Foreskin keratinocyte (primary cell): ENCODE measurements at places on chromosomes 7 and 10. TPM values are rescaled to one million over a fixed set of nuclear protein-coding genes. Genes with fewer than 3 reads are reported as not detected.

Gene TMEM196
- not detected in 2 replicates for total RNA-seq

Gene GNAT3
- total RNA-seq = not detected in 2 replicates

Gene UNCX
- not detected in 2 replicates for total RNA-seq

Gene RBP4
- total RNA-seq = not detected in 2 replicates

Gene EMX2
- 1.3 and 1.5 TPM in 2 replicates for total RNA-seq

Gene PRPS1L1
- total RNA-seq = not detected in 2 replicates

Gene TRIP6
- total RNA-seq = 161 and 162 TPM in 2 replicates

Gene HEPACAM2
- total RNA-seq = not detected in 2 replicates

Gene OPN4
- not detected in 2 replicates for total RNA-seq

Gene GIMAP1
- not detected in 2 replicates for total RNA-seq
